ENCODE measurements at places on chromosomes 4 and X. TPM values are rescaled to one million over a fixed set of nuclear protein-coding genes. Genes with fewer than 3 reads are reported as not detected.

The CDX4 gene
- not detected for total RNA-seq

DNA sequence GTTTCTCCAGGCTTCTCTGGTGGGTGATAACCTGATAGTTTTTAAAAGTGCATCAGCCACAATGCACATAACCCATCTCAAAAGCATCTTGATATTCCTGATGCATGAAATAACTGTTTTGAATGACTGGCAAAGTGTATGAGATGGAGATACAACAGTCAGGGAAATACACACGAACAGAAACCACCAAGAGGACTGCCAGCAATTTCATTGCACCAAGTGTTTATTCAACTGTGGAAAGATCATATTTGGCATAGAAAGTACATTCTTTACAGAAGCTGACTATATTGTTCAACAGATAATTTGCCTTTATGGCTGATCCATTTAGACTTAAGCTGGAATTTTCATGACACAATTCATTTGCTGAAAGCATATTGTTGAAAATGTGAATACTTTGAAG is 139.5 kb downstream of the SLIT2 start:
- no peak for DNase-seq

The WFS1 gene
- 59.6 TPM for total RNA-seq

DNA sequence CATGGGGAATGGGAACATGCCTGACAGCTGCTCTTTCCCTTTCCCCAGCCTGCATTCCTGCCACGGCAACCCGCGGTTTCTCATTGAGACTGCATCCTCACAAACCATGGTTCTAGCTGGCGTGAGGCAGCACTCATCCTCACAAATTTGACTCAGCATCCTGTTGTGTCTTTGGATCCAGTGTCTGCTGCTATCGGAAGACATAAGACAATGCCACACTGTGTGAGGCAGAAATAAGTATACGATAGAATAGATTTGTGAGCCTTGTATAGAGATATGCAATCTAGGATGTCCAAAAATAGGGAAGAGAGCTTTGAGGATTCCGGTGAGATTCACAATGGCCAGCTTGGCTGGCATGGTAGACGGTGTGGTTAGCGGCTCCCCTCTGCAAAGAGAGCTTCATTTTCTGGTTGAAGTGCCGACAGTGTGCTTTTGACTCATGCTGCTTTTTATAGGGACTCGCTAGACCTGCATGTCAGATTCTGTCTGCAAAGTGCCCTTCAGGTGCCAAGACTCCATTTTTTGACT is 161.3 kb upstream of the PSAPL1 start:
- DNase-seq: no peak

The CACNA1F gene
- 1.5 TPM for total RNA-seq

DNA sequence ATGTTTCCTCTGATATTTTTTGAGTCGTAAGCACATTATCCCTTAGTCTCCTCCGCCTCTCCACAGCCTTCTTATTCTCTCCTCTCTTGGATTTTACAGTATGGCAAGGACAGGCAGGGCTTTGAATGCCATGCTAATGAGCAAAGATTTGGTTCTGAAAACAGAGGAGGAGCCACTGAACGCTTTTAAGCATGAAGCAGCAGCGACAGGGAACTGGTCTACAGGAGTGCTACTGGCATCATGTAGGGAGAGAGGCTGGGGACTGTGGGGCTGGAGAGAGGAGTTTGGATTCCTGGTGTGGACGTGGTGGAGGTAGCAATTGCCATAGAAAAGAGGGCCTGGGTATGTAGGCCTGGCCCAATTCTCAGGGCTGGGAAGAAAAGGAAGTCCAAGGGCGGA is 4.6 kb upstream of the CD99L2 start:
- DNase-seq: no peak

- no peak for DNase-seq
These were observed 94.5 kb downstream of the CASK start for GRCh38 chrX:41828826-41829225.

The SYNPO2 gene
- 43.4 TPM for total RNA-seq

The CFAP47 gene
- 2.1 TPM for total RNA-seq

GRCh38 chrX:133215017-133215416 is 3.1 kb downstream of the TFDP3 start:
- DNase-seq: no peak

GRCh38 chr4:25624616-25625015 is 31.0 kb upstream of the SLC34A2 start:
- no peak for DNase-seq

GRCh38 chr4:30776451-30776850 is 56.3 kb downstream of the PCDH7 start:
- DNase-seq: no peak

DNA sequence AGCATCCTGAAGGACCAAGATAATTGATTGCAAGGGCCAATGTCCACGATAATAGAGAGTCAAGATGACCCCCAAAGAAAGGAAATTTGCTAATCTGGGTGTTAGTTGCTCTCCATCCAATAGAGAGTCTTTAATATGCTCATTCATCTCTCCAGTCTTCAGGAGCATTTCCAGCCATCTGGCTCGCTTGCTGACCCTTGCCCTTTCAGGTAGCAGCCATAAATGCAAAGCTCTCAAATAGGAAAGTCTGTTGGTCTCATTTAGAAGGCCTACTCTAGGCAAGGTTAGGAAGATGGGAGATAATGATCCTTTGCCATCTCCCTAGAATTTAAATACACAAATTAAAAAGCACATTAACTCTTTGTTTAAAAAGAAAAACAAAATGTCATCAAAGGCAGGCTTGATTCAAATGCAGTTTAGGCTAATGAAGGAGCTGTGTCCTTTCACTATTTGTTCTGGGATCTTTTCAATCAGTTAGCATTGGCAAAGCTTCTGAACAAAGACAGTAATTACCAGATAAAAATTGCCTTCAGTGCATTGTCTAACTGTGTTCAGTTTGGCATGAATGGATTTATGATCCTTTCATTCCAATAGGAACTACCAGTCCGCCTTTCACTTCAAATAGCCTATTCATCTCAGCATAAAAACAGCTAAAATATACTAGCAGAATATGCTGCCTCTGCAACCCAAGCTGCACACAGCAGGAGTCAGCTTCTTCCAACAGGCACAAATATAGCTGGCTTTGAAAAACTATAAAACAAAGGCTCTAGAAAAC is 49.6 kb upstream of the ATXN3L start:
- DNase-seq: no peak

GRCh38 chr4:116389139-116389538 is 696.2 kb downstream of the TRAM1L1 start:
- no peak for DNase-seq

GRCh38 chr4:27059446-27059845 is 198.8 kb downstream of the STIM2 start:
- DNase-seq: no peak

All from dorsolateral prefrontal cortex (tissue), 122 donors.